WTC11 (cell line): ENCODE measurements at places on chromosomes 7 and 10.

DNA sequence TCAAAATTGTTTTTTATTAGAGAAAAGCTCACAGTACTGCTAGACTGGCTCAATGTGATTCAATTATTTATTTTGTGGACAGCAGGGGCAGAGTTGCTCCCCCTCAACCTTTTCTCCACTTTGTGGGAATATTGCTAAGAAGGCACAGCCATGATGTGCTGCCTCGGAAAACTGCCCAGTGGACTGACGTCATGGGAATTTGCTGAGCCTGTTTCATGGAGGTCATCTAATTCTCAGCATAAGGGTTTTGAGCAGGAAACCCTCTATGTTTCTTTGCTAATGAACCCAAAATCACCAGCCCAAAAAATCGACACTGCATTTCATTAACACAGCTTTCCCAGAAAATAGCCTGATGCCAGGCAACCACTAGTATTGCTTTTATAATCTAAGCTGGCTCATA, 228.8 kb upstream of the FAM3C start:
- DNase-seq, result no peak

DNA sequence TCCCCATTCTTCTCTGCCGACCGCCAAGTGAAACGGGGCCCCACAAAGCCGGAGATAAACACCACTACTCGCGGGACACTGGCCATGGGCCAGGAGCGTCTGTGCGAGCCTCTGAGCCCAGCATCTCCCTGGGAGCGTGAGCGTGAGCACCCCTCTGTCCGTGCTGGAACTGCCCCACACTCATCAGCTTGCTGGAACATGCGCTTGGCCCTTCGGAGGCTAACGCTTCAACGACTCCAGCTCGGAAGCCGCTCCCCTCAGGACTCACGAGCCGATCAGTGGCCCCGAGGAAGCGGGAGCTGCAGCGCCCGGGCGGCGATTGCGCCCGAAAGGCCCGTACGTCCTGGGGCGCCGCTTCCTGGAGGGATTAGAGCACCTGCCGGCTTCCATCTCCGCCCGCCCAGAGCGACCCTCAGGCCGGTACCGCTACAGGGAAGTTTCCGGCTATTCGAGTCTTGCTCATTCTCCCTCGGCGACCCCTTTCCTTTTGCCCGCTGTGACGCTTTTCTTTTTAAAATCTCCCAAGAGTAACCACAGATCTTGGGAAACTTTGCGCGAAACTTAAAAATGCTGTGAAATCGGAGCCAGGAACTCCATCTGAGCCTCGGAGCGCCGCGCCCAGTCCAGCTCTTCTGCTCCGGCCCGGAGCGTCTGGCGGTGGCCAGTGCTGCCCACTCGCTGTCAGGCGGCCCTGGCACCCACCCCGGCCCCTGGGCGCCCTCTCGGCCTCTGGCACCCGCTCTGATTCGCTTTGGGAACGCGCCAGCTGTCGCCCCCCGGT, 1.0 kb downstream of the TLL2 start:
- peak; percentile 63 for DNase-seq

DNA sequence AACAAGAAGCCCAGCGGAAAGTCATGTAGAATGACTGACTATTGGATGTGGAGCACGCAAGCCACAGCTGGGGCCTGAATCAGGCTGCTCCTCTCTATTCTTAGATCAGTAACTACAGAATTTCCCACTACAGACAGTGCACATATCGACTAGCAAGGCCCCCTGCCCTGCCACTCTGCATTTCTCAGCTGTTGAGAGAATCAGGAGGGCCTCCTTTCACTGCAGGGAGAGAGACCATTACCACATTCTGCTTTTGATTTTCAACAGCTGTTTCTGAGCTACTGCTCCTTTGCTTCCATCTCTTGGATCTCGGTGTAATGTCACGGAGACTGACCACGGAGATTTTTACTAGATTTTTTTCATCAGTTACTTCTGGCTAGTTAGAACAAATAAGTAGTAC, 73.8 kb downstream of the PON1 start:
- DNase-seq, result no peak

DNA sequence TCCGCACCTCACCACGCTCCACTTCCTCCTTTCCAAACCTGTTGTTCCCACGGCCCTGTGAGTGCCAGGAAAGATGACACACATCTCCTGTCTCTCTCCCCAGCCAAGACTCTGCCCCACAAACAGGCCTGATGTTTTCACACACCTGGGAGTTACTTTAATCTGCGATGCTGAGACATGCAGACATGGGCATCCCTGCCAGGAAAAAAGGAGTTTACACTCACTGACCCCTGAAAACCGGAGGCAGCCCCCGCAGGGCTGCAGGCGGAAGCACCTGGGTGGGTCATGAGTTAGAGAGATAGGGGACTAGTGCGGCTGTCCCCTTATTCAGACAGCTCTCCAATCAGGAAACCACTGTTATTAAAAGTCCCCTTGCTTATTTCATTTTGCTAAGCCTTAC, 106.4 kb upstream of the CARD11 start:
- no peak for DNase-seq

DNA sequence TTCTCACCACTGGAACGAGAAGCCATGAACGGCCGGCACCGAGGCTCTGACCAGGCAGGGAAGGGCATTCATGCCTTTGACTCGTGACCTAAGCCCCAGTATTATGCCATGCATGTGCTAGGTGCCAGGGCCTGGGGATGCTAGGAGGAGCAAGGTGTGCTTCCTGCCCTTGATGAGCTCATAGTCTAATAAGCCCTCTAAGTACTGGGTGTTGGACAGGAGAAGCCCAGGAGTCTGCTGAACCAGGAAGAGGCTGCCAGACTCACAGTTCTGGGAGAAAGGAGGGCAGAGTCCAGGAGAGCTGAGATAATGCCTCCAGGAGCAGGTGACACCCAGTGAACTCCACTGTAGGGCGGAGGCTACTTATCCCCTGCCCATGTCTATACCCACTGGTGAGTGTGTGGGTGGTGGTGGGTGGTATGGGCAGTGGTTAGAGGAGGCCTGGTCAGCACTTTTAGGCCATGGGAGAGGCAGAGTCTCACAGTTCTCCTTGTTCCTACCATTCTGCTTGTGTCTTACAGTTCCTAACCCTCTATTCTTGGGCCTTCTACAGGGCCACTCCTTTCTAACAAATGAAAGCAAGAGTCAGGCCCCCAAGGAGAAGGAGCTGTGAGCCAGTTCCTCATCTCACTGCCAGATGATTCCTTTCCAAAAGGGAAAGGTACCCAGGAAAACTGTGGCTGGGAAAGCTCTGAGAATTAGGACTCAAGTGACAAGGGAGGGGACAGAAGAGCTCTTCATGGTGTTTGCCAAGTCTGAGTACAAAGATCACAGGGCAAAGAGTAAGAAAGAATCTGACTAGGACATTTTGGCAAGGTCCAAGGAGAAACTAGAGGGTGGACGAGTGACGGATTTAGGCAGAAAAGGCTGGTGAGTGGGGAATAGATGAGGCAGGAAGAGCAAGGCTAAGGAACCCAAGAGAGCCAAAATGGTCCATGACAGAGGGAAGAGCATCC, 3.6 kb upstream of the MXI1 start:
- DNase-seq, result no peak

GRCh38 chr10:71358277-71358676, 38.4 kb upstream of the CDH23 start:
- no peak for DNase-seq

- DNase-seq, result no peak
Observed at GRCh38 chr7:26691406-26691805, 173.0 kb downstream of the SKAP2 start.

GRCh38 chr10:92291921-92292845, 1.2 kb downstream of the MARCHF5 start:
- DNase-seq, result peak; percentile 22

- no peak for DNase-seq
Observed at GRCh38 chr7:25167262-25167843, 42.3 kb upstream of the CYCS start.

- DNase-seq, result no peak
Observed at GRCh38 chr10:96829029-96829773, 2.9 kb upstream of the LCOR start.

- no peak for DNase-seq
Observed at GRCh38 chr7:16040346-16040745, 353.9 kb upstream of the MEOX2 start.
